ENCODE measurements at places on chromosomes 13 and 19. TPM values are rescaled to one million over a fixed set of nuclear protein-coding genes. Genes with fewer than 3 reads are reported as not detected.

- DNase-seq: no peak
Observed at GRCh38 chr13:65468628-65469027, 1761.5 kb downstream of the PCDH9 start.

GRCh38 chr13:25463496-25463895 is 91.7 kb downstream of the ATP8A2 start:
- no peak for DNase-seq

Gene OR10H1
- not detected for total RNA-seq

GRCh38 chr13:112828082-112828699 is 138.4 kb downstream of the ATP11A start:
- no peak for DNase-seq

Gene PSG7
- not detected for total RNA-seq

GRCh38 chr19:12985049-12985776 is 10.1 kb upstream of the NFIX start:
- no peak for DNase-seq

Gene SYCN
- total RNA-seq: not detected

- DNase-seq: no peak
Observed at GRCh38 chr13:24625331-24625731, 54.9 kb upstream of the ATP12A start.

- DNase-seq: no peak
Observed at GRCh38 chr13:81488021-81488420, 1147.1 kb upstream of the SPRY2 start.

GRCh38 chr19:27843861-27844260 is 1369.1 kb downstream of the UQCRFS1 start:
- DNase-seq: no peak

- DNase-seq: no peak
Observed at GRCh38 chr19:18771328-18772242, 19.5 kb downstream of the COMP start.

DNA sequence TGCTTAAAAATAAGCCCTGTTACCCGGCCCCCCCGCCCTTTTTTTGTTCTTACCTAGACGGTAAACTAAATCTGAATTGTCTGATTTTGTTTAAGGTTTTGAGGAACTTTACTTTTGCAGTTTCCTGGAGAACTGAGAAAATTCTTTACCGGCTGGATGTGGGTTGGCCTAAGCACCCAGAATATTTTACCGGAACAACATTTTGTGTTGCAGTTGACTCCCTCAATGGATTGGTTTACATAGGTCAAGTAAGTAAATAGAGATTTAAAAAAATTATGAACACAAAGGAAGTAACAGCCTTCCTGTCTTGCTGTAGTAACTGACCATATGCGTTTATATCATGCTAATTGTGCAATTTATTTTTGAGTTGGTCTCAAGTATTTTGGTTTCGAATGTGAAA is 785 bp downstream of the NHLRC3 start:
- DNase-seq: no peak

Gene NMRK2
- total RNA-seq: not detected

Gene PRSS57
- not detected for total RNA-seq

Gene ZNF112
- 8.8 TPM for total RNA-seq

DNA sequence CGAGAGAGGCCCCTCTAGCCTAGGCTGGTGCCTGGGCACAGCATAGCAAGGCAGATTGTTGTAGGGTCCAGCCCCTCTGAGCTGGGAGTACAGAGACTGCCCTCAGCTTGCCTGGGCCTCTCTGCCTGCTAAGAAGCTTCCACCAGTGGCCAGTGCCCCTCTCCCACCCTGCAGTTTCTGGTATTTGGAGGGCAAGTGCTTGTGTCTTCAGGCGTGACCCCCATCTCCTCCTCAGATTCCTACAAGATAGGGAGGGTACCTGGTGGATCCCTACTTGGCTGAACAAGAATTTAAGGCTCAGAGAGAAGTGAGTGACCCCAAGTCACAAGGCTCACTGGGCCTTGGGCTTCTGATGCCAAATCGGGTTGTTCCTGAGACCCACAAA is 152.7 kb downstream of the URI1 start:
- no peak for DNase-seq

GRCh38 chr13:62209529-62209928 is 793.9 kb upstream of the PCDH20 start:
- DNase-seq: no peak

GRCh38 chr19:22901431-22902130 is 69.5 kb downstream of the ZNF723 start:
- DNase-seq: no peak

Gene TNFRSF19
- 1.6 TPM for total RNA-seq

- no peak for DNase-seq
Observed at GRCh38 chr13:99734013-99734693, 232.9 kb downstream of the TM9SF2 start.

Gene SLC46A3
- total RNA-seq: 13.1 TPM

Gene KLHL1
- total RNA-seq: not detected

DNA sequence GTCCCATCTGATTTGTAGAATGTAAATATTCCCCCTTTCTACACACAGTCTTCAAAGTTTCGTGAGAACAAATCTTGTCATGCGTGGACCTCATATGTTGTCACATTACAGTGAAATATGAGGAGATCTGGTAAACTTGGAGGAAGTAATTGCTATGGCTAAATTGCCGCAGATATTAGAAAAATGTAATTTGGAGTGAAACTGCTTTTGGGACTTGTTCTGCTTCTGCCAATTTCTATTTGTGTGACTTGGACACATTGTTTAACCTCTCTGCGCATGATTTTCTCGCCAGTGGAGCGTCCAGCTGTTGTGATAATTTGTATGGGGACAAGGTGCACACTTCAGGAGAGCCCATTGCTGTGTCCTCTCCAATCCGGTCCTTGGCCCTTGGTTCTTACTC is 693.1 kb upstream of the SLC10A2 start:
- no peak for DNase-seq

DNA sequence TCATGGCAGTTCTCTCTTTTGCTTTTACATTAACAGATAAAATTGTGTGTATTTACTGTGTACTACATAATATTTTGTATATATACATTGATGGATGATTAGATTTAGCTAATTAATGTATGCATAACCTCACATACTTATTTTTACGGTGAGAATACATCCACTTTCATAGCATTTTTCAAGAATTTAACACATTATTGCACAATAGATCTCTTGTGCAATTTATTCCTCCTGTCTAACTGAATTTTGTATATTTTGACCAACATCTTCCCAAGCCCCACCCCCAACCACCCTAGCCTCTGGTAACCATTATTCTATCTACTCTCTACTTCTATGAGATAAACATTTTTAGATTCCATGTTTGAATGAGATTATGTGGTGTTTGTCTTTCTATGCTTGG is 194.7 kb downstream of the RBM26 start:
- no peak for DNase-seq

DNA sequence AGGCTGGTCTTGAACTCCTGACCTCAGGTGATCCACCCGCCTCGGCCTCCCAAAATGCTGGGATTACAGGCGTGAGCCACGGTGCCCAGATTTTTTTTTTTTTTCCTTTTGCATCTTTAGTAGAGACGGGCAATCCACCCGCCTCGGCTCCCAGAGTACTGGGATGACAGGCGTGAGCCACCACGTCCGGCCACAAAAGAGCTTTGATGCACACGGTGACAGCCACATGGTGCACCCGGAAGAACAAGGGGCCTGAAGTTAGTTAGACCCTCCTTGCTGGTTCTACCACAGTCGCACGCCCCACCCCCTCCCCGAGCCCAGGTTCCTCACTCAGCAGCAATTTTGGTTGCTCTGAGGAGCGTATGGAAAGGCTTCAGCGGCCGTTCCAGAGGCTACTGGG is 54.2 kb upstream of the USE1 start:
- DNase-seq: no peak

Gene MARCHF2
- total RNA-seq: 45.0 TPM

- no peak for DNase-seq
Observed at GRCh38 chr13:86172961-86173360, 373.7 kb upstream of the SLITRK6 start.

DNA sequence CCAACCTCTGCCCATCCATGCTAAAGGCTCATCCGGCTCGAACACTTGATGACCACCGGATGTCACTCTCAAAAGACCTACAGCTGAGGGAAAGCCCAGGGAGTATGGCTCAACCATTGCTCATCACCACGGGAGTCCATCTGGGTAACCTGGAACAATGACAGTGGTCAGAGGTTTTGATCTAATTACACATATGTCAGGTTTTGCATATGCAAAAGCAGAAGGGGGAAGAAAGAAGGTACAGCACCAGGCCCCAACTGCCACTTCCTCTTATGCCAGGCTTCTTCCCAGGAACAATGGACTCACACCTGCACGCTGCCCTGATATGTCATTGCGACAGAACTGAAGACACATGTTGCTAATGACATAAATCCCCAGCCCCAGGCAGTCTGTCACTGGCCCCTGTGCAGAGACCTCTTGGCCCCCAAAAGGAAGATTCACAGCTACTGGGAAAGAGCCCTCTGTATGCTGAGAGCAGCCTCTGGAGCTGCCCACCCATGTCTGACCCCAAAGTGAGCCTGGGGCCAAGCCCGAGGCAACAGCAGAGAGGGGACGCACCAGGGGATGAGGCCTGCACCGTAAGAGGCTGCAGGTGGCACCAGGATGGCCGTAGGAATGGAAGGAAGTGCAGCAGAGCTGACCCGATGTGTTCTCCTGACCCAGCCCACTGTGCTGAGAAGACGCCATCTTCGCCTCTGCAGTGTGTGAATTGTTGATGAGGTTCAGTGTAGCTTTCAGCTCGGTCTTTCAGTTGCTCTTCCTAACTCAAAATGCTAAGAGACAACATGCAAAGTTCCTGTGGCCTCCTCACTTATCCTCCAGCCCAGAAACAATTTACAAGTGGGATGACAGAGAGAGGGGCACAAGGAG is 26.3 kb downstream of the EPS15L1 start:
- no peak for DNase-seq

Gene NOTCH3
- total RNA-seq: 200 TPM

DNA sequence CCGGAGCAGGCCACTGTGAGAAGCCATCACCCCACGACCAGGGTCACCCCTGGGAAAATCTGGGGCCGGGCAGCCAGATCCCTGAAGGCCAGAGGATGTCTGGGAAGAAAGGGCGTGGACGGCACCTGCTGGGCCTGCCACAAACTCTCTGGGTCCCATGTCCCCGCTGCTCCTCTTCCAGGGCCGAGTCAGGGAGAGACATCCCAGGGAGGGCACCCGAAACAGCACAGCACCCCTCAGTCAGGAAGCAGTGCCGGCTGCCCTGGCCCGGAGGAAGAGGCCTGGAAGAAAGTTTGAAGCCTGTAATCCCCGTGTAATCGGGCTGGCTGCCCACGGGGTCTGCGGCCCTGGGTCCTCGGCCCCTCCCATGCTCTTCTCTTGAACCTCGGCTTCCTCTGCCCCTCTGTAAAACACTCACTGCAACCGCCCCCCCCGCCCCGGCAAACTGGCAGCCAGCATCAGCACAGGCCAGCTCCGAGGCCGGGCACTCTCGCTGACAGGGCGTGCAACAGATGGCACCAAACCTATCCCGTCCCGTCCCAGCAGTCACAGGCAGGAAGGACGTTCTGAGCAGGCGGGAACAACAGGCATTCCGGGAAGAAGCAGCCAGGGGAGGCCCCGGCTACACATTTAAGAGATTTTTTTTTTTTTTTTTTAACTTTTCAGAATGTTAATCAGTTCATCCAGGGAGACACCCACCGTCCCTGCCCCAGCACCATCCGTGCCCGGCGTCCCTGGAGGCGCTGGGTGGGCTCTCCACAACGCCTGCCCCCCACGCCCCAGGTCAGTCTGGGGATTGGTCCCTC is 1.5 kb downstream of the SBNO2 start:
- no peak for DNase-seq

Gene ZNF90
- 3.4 TPM for total RNA-seq

DNA sequence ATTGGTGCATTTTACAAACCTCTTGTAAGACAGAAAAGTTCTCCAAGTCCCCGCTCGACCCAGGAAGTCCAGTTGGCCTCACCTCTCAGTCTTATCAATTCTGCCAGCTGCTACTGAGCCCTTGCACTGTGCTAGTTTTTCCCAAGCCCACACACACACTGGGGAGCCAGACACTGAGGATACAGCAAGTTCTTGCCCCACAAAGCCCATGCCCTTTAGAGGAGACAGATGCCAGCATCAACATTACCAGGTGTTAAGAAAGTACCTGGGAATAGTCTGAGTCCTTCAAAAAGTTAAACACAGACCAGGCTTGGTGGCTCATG is 175.0 kb downstream of the PTPRS start:
- no peak for DNase-seq

- DNase-seq: peak; percentile 96
Observed at GRCh38 chr19:56538254-56538760, 441 bp upstream of the ZFP28 start.

Gene ATP1A3
- total RNA-seq: not detected

GRCh38 chr19:898663-899062 is 5.4 kb downstream of the RNU6-9 start:
- no peak for DNase-seq

DNA sequence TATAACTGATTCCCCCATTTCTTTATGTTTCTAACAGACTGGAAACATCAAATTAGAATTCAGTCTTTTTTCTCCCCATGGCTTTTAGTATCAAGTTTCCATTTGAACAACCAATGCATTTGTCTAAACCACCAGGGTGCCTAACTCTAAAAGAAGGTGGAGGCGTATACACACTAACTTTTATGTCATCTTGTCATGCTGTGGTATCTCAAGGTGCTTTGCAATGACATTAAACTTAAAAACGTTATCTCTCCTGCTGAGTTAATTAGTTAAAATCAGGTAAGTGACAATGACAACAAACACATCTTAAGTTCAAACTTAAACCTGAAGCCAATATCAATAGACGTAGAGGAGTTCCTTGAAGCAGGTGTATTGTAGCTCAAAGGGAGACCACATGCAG is 1001.7 kb downstream of the PCDH17 start:
- no peak for DNase-seq

GRCh38 chr19:29323021-29323430 is 110.1 kb upstream of the UQCRFS1 start:
- DNase-seq: peak; percentile 73

Gene OR7C1
- total RNA-seq: not detected

Gene ZNF599
- 9.2 TPM for total RNA-seq

Gene PROZ
- not detected for total RNA-seq

Gene ZNF575
- 6.9 TPM for total RNA-seq

All from osteocyte (in vitro differentiated cells).